ENCODE measurements at places on chromosomes 16 and 17. TPM values are rescaled to one million over a fixed set of nuclear protein-coding genes. Genes with fewer than 3 reads are reported as not detected.

DNA sequence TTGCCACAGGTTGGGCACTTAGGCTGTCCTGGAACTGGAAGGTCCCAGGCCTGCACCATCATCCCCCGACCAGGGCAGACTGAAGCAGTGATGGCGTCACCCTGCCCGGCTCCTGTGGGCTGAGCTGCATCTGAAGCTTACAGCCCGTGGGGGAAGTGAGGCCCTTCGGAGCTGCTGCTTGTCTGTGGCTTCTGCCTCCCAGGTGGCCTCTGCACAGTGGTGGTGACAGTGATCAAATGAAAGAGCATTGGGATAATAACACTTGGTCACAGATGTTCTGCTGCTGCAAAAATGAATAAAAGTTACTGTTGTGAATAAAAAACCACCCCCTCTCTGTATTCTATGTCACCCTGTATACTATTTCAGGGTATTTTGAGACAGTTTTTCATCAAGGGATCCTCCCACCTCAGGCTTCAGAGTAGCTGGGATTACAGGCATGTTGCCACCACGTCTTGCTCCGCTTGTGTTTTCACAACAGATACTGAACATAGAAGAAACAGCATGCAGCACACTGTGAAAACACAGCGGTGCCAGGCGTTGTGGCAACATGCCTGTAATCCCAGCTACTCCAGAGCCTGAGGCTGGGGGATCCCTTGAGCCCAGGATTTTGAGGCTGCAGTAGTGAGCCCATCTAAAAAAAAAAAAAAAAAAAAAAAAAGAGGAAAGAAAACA, 165.0 kb downstream of the LGALS9B start:
- H3K27ac ChIP-seq = no peak overlapping the region
- H3K4me3 ChIP-seq = no peak overlapping the region
- no peaks in the 10 kb centered on the region for H3K4me1 ChIP-seq
- no peaks in the 10 kb centered on the region for H3K36me3 ChIP-seq

DNA sequence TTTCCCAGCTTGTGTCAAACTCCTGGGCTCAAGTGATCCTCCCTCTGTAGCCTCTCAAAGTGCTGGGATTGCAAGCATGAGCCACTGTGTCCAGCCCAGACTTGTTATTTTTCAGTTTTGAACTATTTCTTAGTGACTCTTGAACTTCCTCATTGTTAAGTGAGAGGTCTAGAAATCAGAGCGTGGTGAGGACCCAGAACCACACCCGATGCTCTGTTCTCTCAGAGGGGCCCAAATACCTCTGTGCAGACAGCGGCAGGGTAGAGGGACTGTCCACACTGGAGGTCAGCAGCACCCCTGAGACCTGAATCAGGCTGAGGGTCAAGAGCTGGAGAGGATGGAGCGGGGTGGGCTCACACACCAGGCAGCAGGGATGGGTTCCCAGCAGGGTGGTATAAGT, 47.7 kb upstream of the MEAK7 start:
- H3K27ac ChIP-seq = no peak overlapping the region
- H3K4me1 ChIP-seq = no peaks in the 10 kb centered on the region
- no peak overlapping the region for H3K4me3 ChIP-seq
- H3K27me3 ChIP-seq = no peaks in the 10 kb centered on the region
- DNase-seq = no peak

DNA sequence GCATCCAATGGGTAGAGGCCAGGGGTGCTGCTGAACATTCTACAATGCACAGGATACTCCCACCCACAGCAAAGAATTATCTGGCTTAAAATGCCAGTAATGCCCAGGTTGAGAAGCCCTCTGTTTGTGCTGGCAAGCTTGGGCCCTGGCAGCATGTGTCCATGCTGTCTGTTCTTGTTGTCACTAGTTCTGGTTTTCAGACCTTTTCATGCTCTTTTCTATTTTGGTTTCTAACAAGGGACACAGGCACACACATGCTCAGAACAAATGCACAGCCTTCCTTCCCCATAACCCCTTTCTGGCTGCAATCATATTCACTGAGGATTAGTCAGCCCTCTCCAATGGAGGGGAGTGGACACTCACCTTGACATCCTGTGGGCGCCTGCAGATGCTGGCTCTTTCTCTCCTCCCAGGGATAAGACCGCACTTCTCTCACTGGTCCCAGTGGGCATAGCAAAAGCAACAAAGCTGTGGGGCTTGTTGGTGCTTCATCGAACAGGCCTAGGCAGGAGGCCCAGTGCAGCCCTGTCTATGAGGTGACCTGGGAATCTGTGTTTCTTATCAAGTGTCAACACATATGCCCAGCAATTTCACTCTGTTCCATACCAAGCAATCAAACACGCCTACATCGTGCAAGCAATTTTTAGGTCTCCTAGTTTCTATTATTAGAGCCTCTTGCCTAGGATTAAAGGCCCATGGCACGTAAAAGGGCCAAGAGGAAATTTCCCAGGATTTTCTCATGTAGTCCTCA, 271.1 kb upstream of the CCL2 start:
- no peaks in the 10 kb centered on the region for H3K36me3 ChIP-seq
- H3K4me3 ChIP-seq = no peak overlapping the region
- no peak for DNase-seq
- no peaks in the 10 kb centered on the region for H3K27me3 ChIP-seq
- peaks cover 3% of the 10 kb centered on the region for H3K4me1 ChIP-seq

DNA sequence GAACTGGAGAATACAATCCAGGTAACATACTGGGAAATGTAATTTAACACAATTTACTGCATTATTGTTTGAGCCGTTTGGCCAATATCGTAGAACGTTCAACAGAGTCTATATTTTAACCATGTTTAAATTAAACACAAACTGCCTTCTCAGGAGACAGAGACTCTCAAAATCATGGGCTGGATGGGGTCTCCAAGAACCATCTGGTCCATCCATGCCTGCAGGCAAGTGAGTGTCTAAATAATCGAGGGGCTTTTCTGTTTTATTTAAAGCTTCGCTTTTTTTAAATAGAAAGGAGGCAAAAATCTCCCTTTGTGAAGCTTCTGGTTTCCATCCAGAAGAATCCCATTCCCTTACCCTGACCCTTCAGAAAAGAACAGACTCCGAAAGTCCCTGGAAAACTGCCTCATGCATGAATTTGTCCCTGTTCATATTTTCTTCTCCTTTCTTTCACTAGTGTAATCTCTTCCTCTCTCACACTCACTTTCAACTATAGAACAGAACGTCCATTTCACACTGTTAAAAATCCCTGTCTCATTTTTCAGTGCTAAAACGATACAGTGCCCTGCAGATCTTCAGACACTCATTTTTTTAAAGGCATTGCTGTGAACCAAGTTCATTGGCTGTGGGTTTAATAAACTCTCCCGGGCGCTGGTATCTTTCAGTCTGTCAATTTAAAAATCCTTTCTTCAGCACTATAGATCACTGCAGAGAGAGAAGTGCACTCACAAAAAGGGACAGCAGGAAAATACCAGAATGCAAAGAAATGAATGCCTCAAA, 111.4 kb upstream of the TOM1L1 start:
- H3K36me3 ChIP-seq = no peaks in the 10 kb centered on the region
- H3K4me3 ChIP-seq = no peak overlapping the region
- no peaks in the 10 kb centered on the region for H3K4me1 ChIP-seq
- H3K27me3 ChIP-seq = no peaks in the 10 kb centered on the region
- no peak overlapping the region for H3K27ac ChIP-seq
- no peak for DNase-seq

DNA sequence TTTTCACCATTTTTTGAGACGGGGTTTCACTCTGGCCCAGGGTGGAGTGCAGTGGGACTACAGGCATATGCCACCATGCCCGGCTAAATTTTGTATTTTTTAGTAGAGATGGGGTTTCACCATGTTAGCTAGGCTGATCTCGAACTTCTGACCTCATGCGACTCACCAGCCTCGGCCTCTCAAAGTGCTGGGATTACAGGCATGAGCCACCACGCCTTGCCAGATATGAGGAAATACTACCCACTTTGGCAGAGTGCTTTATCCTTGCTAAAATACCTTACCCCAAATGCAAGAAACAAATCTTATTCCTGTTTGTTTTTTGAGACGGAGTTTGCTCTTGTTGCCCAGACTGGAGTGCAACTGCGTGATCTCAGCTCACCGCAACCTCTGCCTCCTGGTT, 62.9 kb upstream of the MGAT5B start:
- H3K4me3 ChIP-seq = no peak overlapping the region
- H3K36me3 ChIP-seq = no peaks in the 10 kb centered on the region
- no peak overlapping the region for H3K27ac ChIP-seq
- DNase-seq = no peak
- H3K27me3 ChIP-seq = no peaks in the 10 kb centered on the region

DNA sequence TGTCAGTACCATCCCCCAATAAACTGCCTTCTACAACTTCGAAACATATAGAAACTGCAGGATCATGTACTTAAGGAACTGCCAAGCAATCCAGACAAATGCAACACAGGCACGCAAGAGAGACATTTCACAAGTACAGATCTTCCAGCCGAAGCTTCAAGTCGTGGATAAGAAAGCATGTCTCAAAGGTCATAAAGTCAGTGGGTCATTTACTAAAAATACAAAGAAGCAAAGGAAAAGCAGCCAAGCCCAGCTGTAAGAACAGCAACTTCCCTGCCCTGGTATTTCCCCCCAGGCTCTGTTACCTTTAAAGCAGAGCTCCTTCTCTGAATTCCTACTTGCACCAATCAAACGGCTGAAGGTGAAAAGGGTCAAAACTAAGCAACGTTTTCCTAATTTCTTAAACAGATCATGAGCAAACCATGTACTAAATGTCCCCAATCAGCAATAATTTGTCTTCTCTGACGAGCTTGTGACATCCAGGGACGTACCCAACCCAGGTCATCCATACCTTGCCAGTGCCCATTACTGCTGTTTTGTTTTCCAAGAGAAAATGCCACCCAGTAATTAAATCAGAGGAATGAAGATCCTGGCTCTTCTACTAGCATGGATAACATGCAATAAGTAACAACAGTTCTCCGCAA, 1.7 kb downstream of the AKTIP start:
- H3K36me3 ChIP-seq = peaks cover 36% of the 10 kb centered on the region
- no peaks in the 10 kb centered on the region for H3K27me3 ChIP-seq
- H3K4me3 ChIP-seq = peak overlapping the region; percentile 93
- H3K4me1 ChIP-seq = peaks cover 34% of the 10 kb centered on the region

GRCh38 chr16:1537763-1538289, 4.4 kb downstream of the TMEM204 start:
- peak overlapping the region; percentile 65 for H3K4me3 ChIP-seq
- peak overlapping the region; percentile 86 for H3K27ac ChIP-seq
- peaks cover 76% of the 10 kb centered on the region for H3K4me1 ChIP-seq

DNA sequence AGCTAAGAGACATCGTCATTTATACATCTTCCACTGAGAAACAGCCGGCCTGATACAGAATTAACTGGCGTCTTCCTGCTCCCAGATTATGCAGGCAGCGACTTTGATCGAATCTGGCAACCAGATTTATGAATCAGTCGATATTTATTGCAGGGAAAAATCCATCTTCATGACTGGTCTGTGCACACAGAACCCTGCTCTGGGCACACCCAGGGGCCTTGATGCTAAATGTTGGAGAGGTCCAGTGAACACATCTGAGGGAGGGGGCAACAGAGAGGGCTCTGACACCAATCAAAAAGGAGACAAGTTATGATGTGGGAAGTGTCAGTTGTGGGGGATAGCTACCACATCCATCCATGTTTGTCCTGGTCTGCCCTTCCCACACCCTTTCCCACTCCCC, 102.9 kb downstream of the TMEM132E start:
- H3K27me3 ChIP-seq = no peaks in the 10 kb centered on the region
- no peaks in the 10 kb centered on the region for H3K4me1 ChIP-seq

GRCh38 chr17:42554250-42555121, 1.8 kb downstream of the HSD17B1 start:
- DNase-seq = peak; percentile 94
- H3K27me3 ChIP-seq = no peaks in the 10 kb centered on the region
- peak overlapping the region; percentile 90 for H3K4me3 ChIP-seq
- H3K4me1 ChIP-seq = peaks cover 17% of the 10 kb centered on the region

DNA sequence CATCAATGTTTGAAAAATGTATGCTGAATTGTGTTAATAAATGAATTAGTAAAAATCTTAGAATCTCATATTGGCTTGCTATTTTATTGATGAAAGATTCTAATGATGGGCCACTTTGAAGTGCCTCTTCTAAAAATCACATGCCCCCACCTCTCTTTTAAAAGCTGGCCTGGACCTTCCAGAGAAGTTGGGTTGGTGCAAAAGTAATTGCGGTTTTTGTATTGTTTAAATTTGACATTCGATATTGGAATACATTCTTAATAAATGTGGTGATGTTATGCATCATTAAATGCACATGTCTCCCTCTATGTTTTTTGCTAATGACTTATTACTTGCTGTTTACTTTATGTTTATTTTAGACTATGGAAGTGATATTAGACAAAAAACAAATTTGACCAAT, 314.6 kb upstream of the C16orf82 start:
- no peaks in the 10 kb centered on the region for H3K4me1 ChIP-seq
- no peaks in the 10 kb centered on the region for H3K27me3 ChIP-seq
- DNase-seq = no peak
- no peak overlapping the region for H3K27ac ChIP-seq

- H3K4me3 ChIP-seq = no peak overlapping the region
- H3K27me3 ChIP-seq = peaks cover 22% of the 10 kb centered on the region
- no peaks in the 10 kb centered on the region for H3K4me1 ChIP-seq
Measured at GRCh38 chr17:49452661-49453060, 38.0 kb upstream of the PHB1 start.

- H3K27me3 ChIP-seq = no peaks in the 10 kb centered on the region
- H3K4me3 ChIP-seq = no peak overlapping the region
- H3K36me3 ChIP-seq = no peaks in the 10 kb centered on the region
- H3K27ac ChIP-seq = no peak overlapping the region
Measured at GRCh38 chr17:49379926-49380325, 17.9 kb upstream of the ZNF652 start.

DNA sequence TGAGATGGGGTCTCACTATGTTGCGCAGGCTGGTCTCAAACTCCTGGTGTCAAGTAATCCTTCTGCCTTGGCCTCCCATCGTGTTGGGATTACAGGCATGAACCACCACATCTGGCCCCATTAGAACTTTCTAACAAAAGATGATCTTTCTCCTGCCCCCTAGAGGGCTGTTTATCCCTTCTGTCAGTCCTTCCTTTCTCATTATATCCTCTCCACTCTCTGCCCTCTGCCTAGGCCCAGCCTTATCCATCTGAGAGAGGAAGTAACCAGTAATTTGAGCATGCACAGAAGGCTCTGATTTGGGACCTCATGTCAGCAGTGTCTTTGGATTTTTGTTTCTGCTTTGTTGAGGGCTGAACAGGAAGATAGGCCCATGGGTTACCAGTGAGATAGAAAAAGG, 4.4 kb upstream of the DHX40 start:
- no peak overlapping the region for H3K4me3 ChIP-seq
- H3K27ac ChIP-seq = no peak overlapping the region
- H3K4me1 ChIP-seq = peaks cover 8% of the 10 kb centered on the region
- no peak for DNase-seq
- H3K36me3 ChIP-seq = no peaks in the 10 kb centered on the region

The SLC12A4 gene
- 76.8 TPM for total RNA-seq

The NKD1 gene
- 87.8 TPM for total RNA-seq

The CCDC40 gene
- 9.5 TPM for total RNA-seq

The CFDP1 gene
- 42.4 TPM for total RNA-seq

The CCL3 gene
- total RNA-seq = 0.33 TPM

The GGT6 gene
- total RNA-seq = not detected

The CMTM1 gene
- 1.7 TPM for total RNA-seq

The TMC8 gene
- 1.4 TPM for total RNA-seq
